ENCODE measurements at places on chromosomes 12 and 14. TPM values are rescaled to one million over a fixed set of nuclear protein-coding genes. Genes with fewer than 3 reads are reported as not detected.

DNA sequence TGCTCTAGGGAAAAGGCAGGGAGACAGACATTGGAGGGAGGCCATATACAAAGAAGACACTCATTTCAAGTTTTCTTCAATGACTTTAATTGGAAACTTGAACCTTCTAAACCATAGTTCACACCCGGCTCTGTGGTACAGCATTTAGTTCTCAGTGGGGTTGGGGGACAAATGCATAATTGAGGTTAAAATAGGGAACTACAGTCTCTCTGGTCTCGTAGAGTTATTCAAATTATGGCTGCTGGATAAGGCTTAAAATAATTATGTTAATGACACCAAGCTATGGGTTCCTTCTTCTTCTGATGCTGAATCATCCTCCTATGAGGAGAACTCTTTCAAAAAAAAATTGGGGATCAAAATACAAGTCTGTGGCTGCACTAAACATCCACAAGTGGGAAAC, 3.8 kb upstream of the RPAP3 start:
- no peak for DNase-seq

GRCh38 chr14:81303258-81303935, 82.6 kb upstream of the GTF2A1 start:
- no peak for DNase-seq

GRCh38 chr12:105109465-105110212, 2.1 kb downstream of the WASHC4 start:
- DNase-seq, result no peak

- no peak for DNase-seq
Measured at GRCh38 chr14:65281991-65282895, 130.3 kb upstream of the FUT8 start.

GRCh38 chr12:84502907-84503787, 409.5 kb downstream of the SLC6A15 start:
- DNase-seq, result peak; percentile 85

DNA sequence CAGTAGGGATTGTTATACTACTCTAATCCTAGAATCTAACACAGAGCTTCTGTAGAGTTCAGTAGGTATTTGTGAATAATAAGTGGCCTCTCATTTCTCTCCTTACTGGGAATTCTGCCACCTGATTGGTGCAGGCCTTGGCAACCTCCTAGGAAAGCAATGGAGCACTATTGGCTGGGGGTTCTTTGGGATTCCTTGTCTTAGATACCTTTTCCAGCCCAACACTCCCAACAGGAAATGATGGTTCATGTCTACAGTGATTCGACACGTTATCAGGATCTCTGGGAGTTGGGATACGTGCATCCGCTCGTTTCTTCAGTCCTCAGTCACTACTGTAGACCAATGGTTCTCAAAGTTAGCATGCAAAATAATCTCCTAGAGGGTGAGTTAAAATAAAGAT, 67.4 kb downstream of the ELK3 start:
- DNase-seq, result peak; percentile 24

- no peak for DNase-seq
Measured at GRCh38 chr14:57834961-57835360, 30.9 kb downstream of the SLC35F4 start.

- DNase-seq, result no peak
Measured at GRCh38 chr14:53764846-53765245, 191.8 kb downstream of the BMP4 start.

DNA sequence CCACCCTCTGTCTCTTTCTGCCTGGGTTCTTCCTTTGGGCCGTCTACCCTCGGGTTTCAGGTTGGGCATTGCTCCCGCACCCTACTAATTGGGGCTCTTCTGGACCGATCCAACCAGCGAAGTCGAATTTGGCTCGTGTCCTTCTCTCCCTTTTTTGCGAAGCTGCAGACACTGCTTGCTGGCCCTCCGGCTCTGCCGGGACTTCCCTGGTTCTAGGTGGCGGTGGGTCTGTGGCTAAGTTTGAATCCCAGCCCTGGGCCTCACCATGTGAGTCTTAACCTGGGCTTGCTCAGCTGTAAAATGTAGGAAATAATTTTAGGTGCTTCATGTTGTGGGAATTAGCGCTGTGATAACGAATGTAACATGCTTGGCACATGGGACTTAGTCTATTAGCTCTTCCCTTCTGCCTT, 418 bp upstream of the CISTR start:
- no peak for DNase-seq

Gene SLC38A4
- total RNA-seq, result not detected

Gene RNF10
- total RNA-seq, result 51.8 TPM

Gene SPRYD4
- 4.8 TPM for total RNA-seq

Gene FOXG1
- not detected for total RNA-seq

Gene OR4K1
- not detected for total RNA-seq

Gene CELA1
- not detected for total RNA-seq

Gene CCDC77
- total RNA-seq, result 13.0 TPM
